ENCODE measurements at places on chromosomes 4 and X. TPM values are rescaled to one million over a fixed set of nuclear protein-coding genes. Genes with fewer than 3 reads are reported as not detected.

DNA sequence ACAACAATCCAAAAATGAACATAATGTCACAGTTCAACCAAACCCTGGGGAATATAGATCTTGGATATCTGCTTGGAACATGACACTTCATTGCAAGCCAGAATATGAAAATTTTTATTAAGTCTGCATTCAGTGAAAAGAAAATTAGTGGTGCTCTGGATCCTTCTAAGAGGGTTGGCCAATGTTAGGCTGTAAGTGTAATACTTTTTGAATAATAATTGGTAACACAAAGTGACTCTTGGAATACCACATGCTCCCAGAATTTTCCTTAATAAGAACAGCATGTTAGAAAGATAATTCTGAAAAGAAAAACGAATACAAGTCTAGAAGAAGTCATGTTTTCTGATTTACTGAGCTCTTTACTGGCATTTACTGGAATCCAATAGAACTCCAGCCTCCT, 175.8 kb downstream of the RASL11B start:
- DNase-seq = no peak
- H3K4me3 ChIP-seq = no peak overlapping the region
- H3K4me1 ChIP-seq = no peaks in the 10 kb centered on the region
- H3K27ac ChIP-seq = no peak overlapping the region
- no peaks in the 10 kb centered on the region for H3K36me3 ChIP-seq

Gene NSG1
- not detected for total RNA-seq

Gene CASP3
- 24.3 TPM for total RNA-seq

- H3K4me1 ChIP-seq = no peaks in the 10 kb centered on the region
- DNase-seq = no peak
- no peak overlapping the region for H3K4me3 ChIP-seq
- no peaks in the 10 kb centered on the region for H3K27me3 ChIP-seq
- H3K36me3 ChIP-seq = no peaks in the 10 kb centered on the region
Measured at GRCh38 chrX:131199091-131199490, 90.0 kb downstream of the IGSF1 start.

- H3K4me1 ChIP-seq = peaks cover 3% of the 10 kb centered on the region
- H3K36me3 ChIP-seq = no peaks in the 10 kb centered on the region
- DNase-seq = no peak
- H3K27me3 ChIP-seq = no peaks in the 10 kb centered on the region
- H3K27ac ChIP-seq = no peak overlapping the region
- H3K4me3 ChIP-seq = no peak overlapping the region
Measured at GRCh38 chrX:53309837-53310236, 28.5 kb upstream of the IQSEC2 start.

- no peaks in the 10 kb centered on the region for H3K36me3 ChIP-seq
- peak overlapping the region; percentile 66 for H3K4me3 ChIP-seq
- H3K27ac ChIP-seq = peak overlapping the region; percentile 90
- H3K4me1 ChIP-seq = peaks cover 29% of the 10 kb centered on the region
Measured at GRCh38 chr4:2411786-2412510, 6.5 kb downstream of the ZFYVE28 start.

GRCh38 chr4:153071958-153072598, 132.2 kb upstream of the TRIM2 start:
- H3K27ac ChIP-seq = no peak overlapping the region
- no peaks in the 10 kb centered on the region for H3K4me1 ChIP-seq
- no peak overlapping the region for H3K4me3 ChIP-seq

Gene FAM90A26
- total RNA-seq = not detected

Gene ATP5ME
- 257 TPM for total RNA-seq

DNA sequence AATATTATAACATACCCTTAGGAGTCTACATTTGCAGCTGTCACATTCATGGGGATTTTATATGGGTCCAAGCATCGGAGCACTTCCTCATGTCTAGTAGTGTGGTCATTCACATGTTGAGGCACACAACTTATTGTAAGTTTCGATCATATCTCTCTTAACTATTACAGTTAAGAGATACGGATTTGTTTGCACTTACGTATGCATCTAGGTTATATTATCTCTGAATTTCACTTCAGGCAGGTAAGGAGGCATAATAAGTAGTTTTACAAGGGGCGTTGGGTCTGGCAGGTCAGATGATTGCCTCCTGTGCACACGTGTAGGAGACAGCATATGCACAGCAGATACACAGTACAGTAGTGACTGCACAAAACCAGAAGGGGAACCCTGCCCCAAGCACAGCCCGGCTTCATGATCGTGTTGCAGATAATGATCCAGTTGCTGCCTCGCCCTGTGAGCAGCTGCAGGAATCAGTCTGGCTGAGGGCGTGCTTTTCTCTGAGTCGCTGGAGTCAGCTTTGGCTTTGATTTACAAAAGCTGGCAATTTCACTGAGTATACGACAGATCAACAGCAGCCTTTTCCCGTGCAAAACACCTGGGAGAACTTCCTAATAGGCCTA, 302.9 kb upstream of the GATB start:
- H3K4me1 ChIP-seq = no peaks in the 10 kb centered on the region
- H3K27ac ChIP-seq = no peak overlapping the region
- no peaks in the 10 kb centered on the region for H3K27me3 ChIP-seq
- H3K4me3 ChIP-seq = no peak overlapping the region
- DNase-seq = no peak
- no peaks in the 10 kb centered on the region for H3K36me3 ChIP-seq

Gene TCEAL4
- total RNA-seq = 84.1 TPM

DNA sequence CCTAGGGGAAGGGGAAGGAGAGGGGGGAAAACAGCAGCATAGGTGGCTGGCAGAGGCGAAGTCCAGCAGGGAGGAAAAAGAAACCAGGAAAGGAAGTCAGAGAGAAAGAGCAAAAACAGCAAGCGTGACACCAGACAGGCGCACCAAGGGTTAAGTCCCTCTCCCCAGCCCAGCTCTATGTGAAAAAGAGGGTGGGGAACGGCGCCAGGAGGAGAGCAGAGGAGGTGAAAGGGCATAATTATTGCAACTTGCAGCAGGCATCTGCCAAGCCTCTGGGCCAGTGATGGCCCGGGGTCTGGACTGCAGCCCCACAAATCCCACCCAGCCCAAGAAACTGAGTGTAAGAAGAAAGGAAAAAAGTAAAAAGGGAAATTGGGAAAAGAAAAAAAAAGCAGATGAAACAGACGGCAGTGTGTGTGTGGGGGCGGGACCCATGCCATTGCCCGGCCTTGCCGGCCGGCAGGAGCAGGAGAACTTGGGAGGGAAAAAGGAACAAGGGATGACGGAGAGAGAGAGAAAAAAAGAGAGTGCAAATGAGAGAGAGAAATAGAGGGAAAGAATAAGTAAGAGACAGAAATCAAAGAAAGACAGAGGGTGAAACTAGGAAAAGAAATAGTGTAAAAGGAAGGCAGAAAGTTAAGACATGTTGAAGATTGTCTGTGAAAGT, 14.1 kb upstream of the RHOXF2 start:
- no peak overlapping the region for H3K4me3 ChIP-seq
- no peaks in the 10 kb centered on the region for H3K36me3 ChIP-seq
- H3K27me3 ChIP-seq = no peaks in the 10 kb centered on the region
- H3K4me1 ChIP-seq = no peaks in the 10 kb centered on the region
- no peak for DNase-seq

DNA sequence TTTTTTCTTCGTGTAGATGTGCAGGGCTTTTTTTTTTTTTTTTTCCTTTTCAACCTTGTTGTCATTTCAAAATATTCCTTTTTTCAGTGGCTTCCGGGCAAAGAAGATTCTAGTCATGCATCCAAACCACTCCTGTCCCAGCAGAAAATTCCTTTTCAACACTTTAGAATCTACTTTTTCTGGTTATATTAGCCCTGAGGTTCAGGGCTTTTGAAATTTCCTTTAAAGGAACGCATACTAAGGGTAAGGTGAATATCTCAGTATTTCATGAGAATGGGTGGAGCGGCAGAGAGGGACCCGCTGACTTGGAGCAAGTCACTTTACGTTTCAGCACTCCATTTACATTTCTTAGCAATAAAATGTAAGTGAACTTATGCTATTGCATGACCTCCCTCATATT, 15.6 kb upstream of the TENM3 start:
- H3K27ac ChIP-seq = no peak overlapping the region
- DNase-seq = no peak
- H3K36me3 ChIP-seq = no peaks in the 10 kb centered on the region
- H3K4me3 ChIP-seq = no peak overlapping the region

GRCh38 chrX:143437439-143437838, 79.8 kb downstream of the SPANXN3 start:
- H3K36me3 ChIP-seq = no peaks in the 10 kb centered on the region
- H3K4me3 ChIP-seq = no peak overlapping the region
- H3K27ac ChIP-seq = no peak overlapping the region

DNA sequence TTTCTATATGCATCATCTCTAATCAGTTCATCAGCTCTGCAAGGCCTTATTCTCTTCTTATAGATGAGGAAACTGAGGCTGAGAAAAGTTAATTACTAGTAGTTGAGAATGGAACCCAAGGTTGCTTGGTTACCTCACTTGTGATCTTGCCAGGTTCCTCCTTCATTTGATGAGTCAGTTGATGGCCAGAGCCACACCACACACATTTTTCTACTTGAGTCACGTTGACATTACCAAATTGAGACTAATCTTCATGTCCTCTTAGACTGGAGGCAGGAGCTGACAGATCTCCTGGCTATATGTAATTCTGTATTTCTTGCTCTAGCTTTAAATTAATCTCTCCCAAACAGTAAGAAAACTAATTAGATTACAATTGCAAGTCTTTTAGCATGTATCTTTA, 428.4 kb downstream of the AFF2 start:
- no peaks in the 10 kb centered on the region for H3K36me3 ChIP-seq
- no peak overlapping the region for H3K27ac ChIP-seq
- no peak overlapping the region for H3K4me3 ChIP-seq
- no peak for DNase-seq

GRCh38 chr4:20256381-20256881, 4.7 kb downstream of the SLIT2 start:
- no peaks in the 10 kb centered on the region for H3K36me3 ChIP-seq
- no peak overlapping the region for H3K4me3 ChIP-seq
- H3K27me3 ChIP-seq = no peaks in the 10 kb centered on the region

Gene TRPC3
- 0.08 TPM for total RNA-seq
